Activated CD4-positive, alpha-beta T cell treated with anti-CD3 and anti-CD28 coated beads, Interleukin-2, amount 50 U/mL, for 24 hours (primary cell): ENCODE measurements at places on chromosomes 5 and 9.

- no peak for DNase-seq
These were observed 387.0 kb downstream of the TLR4 start for GRCh38 chr9:118091226-118091625.

GRCh38 chr9:20331095-20331685 lies 291.1 kb downstream of the MLLT3 start:
- DNase-seq: no peak

GRCh38 chr5:173354645-173355044 lies 26.4 kb upstream of the STC2 start:
- DNase-seq: no peak

DNA sequence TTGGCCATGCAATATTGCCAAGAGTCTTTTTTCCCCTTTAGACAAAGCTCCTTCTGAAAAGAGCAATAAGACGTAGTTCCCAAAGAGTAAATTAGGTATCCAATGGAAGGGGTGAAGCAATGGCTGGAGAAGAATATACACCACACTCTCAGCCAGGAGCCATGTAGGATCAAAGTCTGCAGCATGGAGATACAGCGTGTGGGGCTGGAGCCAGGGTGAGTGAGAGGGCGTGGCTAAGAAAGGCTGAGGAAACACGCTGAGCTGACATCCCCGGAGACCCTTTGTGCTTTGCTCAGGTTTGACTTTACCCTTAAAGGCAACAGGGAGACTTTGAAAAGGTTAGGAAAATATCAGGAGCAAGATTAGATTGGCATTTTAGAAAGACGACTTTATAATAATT lies 87.1 kb upstream of the ELL2 start:
- no peak for DNase-seq

DNA sequence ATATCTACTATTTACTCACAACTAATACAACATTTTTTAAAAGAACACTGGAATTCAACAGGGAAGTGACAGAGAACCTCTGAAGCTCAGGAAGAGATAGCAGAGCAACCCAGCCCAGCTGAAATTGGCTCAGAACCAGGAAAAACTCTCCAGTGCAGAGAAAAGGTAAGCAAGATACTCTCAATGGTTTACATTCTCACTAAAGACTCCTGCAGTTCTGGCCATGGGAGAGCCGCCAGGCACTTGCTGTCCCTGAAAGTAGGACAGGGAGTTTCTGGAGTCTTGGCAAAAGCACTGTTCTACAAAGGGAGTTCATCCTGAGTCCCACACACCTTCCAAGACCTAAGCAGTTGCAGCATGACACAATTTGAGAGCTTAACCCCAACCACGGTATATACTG lies 330.8 kb downstream of the TRIM36 start:
- DNase-seq: no peak

DNA sequence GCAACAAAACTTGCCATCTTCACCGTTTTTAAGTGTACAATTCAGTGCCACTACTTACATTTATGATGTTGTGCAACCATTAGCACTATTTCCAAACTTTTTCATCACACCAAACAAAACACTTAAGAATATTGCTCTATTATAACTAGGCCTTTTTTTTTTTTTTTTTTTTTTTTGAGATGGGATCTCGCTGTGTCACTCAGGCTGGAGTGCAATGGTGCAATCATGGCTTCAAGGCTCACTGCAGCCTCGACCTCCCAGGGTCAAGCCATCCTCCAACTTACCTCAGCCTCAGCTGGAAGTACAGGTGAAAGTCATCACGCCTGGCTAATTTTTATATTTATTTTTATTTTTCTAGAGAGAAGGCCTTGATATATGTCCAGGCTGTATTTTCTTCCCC lies 22.3 kb upstream of the LMNB1 start:
- DNase-seq: no peak

DNA sequence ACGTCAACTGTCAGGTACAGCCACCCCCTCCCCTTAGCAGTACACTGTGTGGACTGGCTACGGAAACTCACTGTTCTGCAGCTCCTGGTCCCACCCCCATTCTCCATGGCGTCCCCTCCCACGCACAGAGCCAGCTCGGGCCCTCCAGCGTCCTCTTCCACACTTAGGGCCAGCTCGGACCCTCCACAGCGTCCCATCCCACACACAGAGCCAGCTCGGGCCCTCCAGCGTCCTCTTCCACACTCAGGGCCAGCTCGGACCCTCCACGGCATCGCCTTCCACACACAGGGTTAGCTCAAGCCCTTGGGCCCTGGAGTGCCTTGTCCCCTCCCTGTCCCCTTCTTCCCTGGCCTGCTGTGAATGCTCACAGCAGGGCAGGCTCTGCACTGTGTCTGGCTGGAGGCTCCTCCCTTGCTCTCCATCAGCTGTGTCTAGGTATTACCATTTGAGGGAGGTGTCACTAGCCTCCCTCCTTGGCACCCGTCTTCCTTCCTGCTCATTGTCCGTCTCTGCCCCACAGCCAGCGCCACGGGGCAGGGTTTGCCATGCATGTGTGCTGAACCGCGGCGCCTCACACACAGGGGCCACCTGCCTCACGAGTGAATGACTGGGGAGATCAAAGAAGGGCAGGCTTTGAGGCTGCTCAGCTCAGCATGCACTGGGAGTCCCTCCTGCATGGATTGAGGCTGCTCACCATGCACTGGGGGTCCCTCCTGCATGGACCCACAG lies 78.5 kb upstream of the CACNA1B start:
- DNase-seq: no peak

DNA sequence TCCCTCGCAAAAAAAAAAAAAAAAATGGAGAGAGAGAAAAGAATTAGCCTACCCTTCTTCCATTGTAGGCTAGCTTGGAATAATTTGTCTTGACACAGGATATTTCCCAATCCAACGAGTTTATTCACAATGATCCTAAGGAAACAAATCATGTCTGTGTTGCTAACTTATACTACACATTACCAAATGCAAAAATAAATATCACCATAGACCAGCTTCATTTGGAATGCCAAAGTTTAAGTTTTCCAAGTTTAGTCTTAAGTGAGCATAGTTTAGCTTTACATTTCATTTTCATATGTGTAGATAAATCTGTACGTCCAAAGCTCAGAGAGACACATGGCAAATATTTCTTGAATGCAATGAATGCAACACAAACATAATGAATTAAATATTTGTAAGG lies 1106.2 kb upstream of the DMAC1 start:
- no peak for DNase-seq

GRCh38 chr9:130340011-130340410 lies 74.5 kb downstream of the HMCN2 start:
- DNase-seq: no peak

- DNase-seq: no peak
These were observed 9.0 kb upstream of the PAPPA start for GRCh38 chr9:116144555-116144954.

GRCh38 chr9:137969685-137970084 lies 92.1 kb downstream of the CACNA1B start:
- no peak for DNase-seq

- no peak for DNase-seq
These were observed 5.7 kb downstream of the C9orf43 start for GRCh38 chr9:113416149-113416721.

DNA sequence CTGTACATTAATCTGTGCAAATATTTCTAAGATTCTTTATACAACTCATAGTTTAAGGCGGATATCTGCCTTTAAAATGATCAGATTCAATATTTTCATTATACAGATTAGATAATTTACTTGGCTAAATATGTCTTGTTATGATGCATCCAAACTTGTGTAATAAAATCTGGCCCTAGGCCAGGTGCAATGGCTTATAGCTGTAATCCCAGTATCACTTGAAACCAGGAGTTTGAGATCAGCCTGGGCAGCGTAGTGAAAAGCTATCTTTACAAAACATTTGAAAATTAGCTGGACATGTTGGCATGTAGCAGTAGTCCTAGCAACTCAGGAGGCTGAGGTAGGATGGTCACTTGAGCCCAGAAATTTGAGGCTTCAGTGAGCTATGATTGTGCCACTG lies 2002.2 kb upstream of the ACO1 start:
- no peak for DNase-seq
